Caco-2 (cell line): ENCODE measurements at places on chromosomes 7 and 10. TPM values are rescaled to one million over a fixed set of nuclear protein-coding genes. Genes with fewer than 3 reads are reported as not detected.

SND1 gene
- 274 and 276 TPM in 2 replicates for total RNA-seq

CALN1 gene
- not detected in 2 replicates for total RNA-seq

SYT15 gene
- 0.43 and 0.60 TPM in 2 replicates for total RNA-seq

CYP3A7 gene
- total RNA-seq = not detected in 2 replicates

CEP41 gene
- total RNA-seq = 14.3 and 14.9 TPM in 2 replicates

CCL24 gene
- total RNA-seq = not detected in 2 replicates

HDAC9 gene
- total RNA-seq = 0.27 and 0.81 TPM in 2 replicates

PRKCQ gene
- total RNA-seq = 1.5 and 2.4 TPM in 2 replicates

FAM25C gene
- total RNA-seq = not detected in 2 replicates

C10orf143 gene
- 0.54 TPM in 1 of 2 replicates, not detected in the other for total RNA-seq

EXOC6 gene
- total RNA-seq = 12.5 and 13.4 TPM in 2 replicates

- H3K27ac ChIP-seq = no peak overlapping the region
- H3K4me3 ChIP-seq = no peak overlapping the region
- no peak for DNase-seq
- peaks cover 1% of the 10 kb centered on the region; the same call in 1 of the 2 replicates for H3K36me3 ChIP-seq
- H3K27me3 ChIP-seq = no peaks in the 10 kb centered on the region
These were observed 17.9 kb upstream of the CC2D2B start for GRCh38 chr10:95889830-95890229.

DNA sequence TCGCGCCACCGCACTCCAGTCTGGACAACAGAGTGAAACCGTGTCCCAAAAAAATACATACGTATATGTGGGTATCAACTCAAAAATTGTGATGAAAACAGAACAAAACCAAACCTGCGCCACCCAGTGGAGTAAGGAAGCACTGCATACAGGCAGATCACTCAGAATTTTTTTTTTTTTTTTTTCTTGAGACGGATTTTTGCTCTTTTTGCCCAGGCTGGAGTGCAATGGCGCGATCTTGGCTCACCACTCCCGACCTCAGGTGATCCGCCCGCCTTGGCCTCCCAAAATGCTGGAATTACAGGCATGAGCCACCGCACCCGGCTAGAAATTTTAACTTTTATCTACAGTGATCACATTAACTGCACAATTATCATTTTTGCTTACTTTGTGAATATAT is 9.1 kb upstream of the TMEM236 start:
- no peaks in the 10 kb centered on the region for H3K27me3 ChIP-seq
- H3K4me3 ChIP-seq = no peak overlapping the region
- no peak overlapping the region for H3K27ac ChIP-seq
- no peaks in the 10 kb centered on the region for H3K36me3 ChIP-seq
- DNase-seq = peak; percentile 64

DNA sequence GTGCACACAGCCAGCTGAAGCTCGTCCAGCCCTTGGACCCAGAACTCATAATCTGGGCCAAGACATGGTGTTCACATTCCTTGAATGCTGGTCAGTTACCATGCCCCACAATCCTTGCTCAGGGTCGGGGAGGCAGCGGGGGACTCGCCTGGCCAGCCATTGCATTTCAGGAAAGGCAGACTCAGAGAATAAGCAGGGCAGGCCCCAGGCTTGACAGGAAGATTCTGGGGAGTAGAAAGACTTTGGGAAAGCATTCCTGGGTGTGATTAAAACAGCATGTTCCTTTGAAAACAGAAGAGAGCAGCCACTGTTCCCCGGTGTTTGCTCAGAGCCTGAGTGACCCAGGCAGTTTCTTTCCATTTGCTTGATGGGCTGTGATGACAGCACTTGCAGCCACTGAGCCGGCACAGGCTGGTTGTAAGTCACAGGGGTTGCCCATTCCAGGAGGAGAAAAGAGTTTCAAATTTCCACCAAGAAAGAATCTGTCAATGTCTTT is 473.7 kb downstream of the TYW1 start:
- no peak overlapping the region for H3K4me3 ChIP-seq
- no peaks in the 10 kb centered on the region for H3K27me3 ChIP-seq
- H3K27ac ChIP-seq = no peak overlapping the region
- H3K4me1 ChIP-seq = no peaks in the 10 kb centered on the region

GRCh38 chr7:77258014-77258413 is 58.4 kb upstream of the FGL2 start:
- H3K36me3 ChIP-seq = no peaks in the 10 kb centered on the region
- DNase-seq = no peak
- no peaks in the 10 kb centered on the region for H3K27me3 ChIP-seq
- H3K27ac ChIP-seq = no peak overlapping the region
- H3K4me1 ChIP-seq = no peaks in the 10 kb centered on the region

GRCh38 chr7:42053834-42054233 is 183.2 kb downstream of the GLI3 start:
- DNase-seq = no peak
- H3K27me3 ChIP-seq = no peaks in the 10 kb centered on the region
- no peaks in the 10 kb centered on the region for H3K36me3 ChIP-seq

DNA sequence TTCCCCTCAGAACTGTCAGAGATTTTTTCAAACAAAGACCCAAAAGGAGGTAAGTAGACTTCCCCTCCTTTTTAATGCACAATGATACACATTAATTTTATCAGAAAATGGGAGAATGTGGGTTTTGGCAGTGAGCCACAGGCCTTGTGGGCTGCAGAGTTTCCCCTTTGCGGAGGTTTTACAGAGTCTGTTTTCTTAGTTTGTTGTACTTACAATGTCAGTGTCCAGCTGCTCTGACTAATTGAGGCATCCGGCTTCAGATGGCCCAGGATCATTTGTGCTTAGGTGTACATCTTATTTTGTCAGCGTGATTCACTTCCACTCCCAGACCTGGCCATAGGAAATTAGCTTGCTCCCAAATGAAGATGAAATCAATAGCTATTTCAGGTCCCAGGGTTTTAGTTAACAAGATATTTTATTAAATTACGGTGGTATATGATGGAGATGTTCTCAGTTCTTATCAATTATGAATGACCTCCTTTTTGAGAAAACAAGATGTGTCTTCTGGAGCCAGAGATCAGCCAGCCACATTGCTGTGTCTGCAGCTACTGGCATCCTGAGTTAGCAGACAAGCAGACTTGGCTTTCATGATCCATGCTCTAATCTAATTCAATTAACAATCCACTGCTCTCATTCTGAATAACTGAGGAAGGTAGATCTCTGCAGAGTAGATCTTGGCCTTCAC is 1086.6 kb upstream of the SORCS1 start:
- DNase-seq = no peak
- no peaks in the 10 kb centered on the region for H3K27me3 ChIP-seq
- H3K4me1 ChIP-seq = no peaks in the 10 kb centered on the region
- no peak overlapping the region for H3K4me3 ChIP-seq
- no peak overlapping the region for H3K27ac ChIP-seq

- no peaks in the 10 kb centered on the region for H3K27me3 ChIP-seq
- no peak overlapping the region for H3K4me3 ChIP-seq
- H3K36me3 ChIP-seq = no peaks in the 10 kb centered on the region
- peaks cover 49% of the 10 kb centered on the region for H3K4me1 ChIP-seq
- peak; percentile 67 for DNase-seq
These were observed 60.7 kb downstream of the VCL start for GRCh38 chr10:74058658-74059057.

- no peaks in the 10 kb centered on the region for H3K4me1 ChIP-seq
- no peak overlapping the region for H3K27ac ChIP-seq
- no peak for DNase-seq
- H3K27me3 ChIP-seq = no peaks in the 10 kb centered on the region; the same call in 1 of the 2 replicates
- no peak overlapping the region for H3K4me3 ChIP-seq
These were observed 72.0 kb upstream of the PCBD1 start for GRCh38 chr10:70960316-70960715.

GRCh38 chr10:46523119-46523961 is 33.1 kb downstream of the GPRIN2 start:
- H3K4me1 ChIP-seq = peaks cover 21% of the 10 kb centered on the region
- no peaks in the 10 kb centered on the region for H3K27me3 ChIP-seq
- H3K27ac ChIP-seq = no peak overlapping the region
- H3K4me3 ChIP-seq = no peak overlapping the region

- H3K27me3 ChIP-seq = no peaks in the 10 kb centered on the region
- peak overlapping the region; percentile 32 for H3K27ac ChIP-seq
- DNase-seq = no peak
- H3K4me1 ChIP-seq = 0 out of 2 replicates have a peak, but pooled peaks cover 10% of the 10 kb centered on the region
These were observed 130.2 kb downstream of the SAMD9 start for GRCh38 chr7:92987538-92987937.

DNA sequence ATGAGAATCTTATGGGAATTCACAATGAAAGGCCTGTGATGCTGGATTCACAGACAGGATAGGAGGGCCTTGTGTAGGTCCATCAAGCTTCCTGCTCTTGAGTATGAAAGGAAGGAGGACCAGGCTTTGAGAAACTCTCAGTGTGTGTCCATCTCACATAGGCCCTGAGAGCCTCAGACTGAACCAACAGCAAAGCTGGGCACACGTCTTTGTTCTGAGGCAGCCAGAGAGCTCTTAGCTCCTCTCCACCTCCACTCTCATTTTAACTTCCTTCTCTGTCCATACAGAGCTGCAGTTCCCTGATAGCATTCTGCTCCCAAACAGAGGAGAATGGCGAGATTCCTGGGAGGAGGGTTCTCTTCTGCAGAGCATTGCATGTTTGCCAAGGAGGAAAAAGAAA is 515.6 kb downstream of the CALN1 start:
- H3K36me3 ChIP-seq = no peaks in the 10 kb centered on the region
- no peak overlapping the region for H3K4me3 ChIP-seq
- H3K4me1 ChIP-seq = no peaks in the 10 kb centered on the region
- no peak for DNase-seq
- H3K27ac ChIP-seq = no peak overlapping the region

GRCh38 chr7:98531717-98532116 is 85.4 kb upstream of the NPTX2 start:
- no peaks in the 10 kb centered on the region for H3K36me3 ChIP-seq
- H3K27me3 ChIP-seq = no peaks in the 10 kb centered on the region
- H3K4me1 ChIP-seq = no peaks in the 10 kb centered on the region
- no peak overlapping the region for H3K27ac ChIP-seq

DNA sequence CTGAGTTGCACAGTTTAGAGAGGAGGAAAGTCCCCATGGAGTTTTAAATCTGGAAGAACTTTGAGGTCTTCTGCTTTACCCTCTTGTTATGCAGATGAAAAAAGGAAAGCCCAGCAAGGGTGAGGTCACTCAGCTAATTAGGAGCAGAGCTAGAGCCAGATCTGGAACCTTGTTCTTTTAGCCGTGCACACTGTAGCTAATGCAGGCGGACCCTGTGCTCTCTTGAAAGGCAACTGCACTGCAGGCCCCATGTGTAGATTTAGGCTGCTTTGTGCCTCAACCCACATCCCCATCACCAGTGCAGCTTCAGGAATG is 63.4 kb downstream of the SYPL1 start:
- no peaks in the 10 kb centered on the region for H3K4me1 ChIP-seq
- no peaks in the 10 kb centered on the region for H3K36me3 ChIP-seq
- H3K27ac ChIP-seq = no peak overlapping the region
- peaks cover 1% of the 10 kb centered on the region; the same call in 1 of the 2 replicates for H3K27me3 ChIP-seq
- H3K4me3 ChIP-seq = no peak overlapping the region
- no peak for DNase-seq

GRCh38 chr7:41431671-41432070 is 271.2 kb downstream of the INHBA start:
- H3K4me1 ChIP-seq = no peaks in the 10 kb centered on the region
- H3K27me3 ChIP-seq = no peaks in the 10 kb centered on the region
- no peak for DNase-seq

DNA sequence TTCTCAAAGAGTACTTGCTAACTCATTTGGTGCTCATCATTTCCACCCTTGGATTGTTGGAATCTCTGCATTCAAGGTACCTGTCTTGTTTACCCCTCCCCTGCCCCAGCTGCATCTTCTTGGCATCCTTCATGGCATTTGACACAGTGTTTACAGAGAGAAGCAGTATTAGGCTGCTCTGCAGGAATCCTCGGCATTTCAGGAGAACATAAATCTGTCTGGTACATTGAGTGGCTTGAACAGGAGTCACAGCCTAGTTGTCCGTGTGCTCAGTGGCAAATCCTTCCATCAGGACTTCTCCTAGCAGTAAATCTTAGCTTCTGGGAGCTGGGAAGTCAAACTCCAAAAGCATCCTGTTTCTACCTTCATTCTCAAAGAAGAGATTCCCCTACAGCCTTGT is 136.8 kb upstream of the YAE1 start:
- no peaks in the 10 kb centered on the region for H3K36me3 ChIP-seq
- no peak for DNase-seq
- H3K27ac ChIP-seq = no peak overlapping the region
- H3K27me3 ChIP-seq = no peaks in the 10 kb centered on the region; the same call in 1 of the 2 replicates

GRCh38 chr10:50614444-50615137 is 9.2 kb downstream of the SGMS1 start:
- no peak overlapping the region for H3K27ac ChIP-seq
- no peaks in the 10 kb centered on the region for H3K27me3 ChIP-seq
- peak; percentile 58 for DNase-seq
- H3K4me3 ChIP-seq = no peak overlapping the region

DNA sequence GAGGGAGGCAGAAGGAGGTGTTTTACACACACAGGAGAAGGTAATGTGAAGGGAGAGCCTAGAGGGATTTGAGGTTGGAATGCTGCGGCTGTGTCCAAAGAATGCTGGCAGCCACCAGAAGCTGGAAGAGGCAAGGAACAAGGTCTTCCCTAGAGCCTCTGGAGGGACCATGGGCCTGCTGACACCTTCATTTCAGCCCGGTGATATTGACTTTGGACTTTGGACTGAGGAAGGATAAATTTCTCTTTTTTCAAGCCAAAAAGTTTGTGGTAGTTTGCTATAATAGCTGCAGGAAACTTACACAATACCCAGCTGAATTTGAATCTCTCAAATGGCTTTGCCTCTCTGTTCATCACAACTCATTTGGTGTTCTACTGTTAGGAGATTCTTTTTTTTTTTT is 34.6 kb downstream of the UBN2 start:
- no peak overlapping the region for H3K4me3 ChIP-seq
- H3K36me3 ChIP-seq = no peaks in the 10 kb centered on the region; the same call in none of the 2 replicates
- no peak for DNase-seq
- H3K27ac ChIP-seq = no peak overlapping the region

- DNase-seq = no peak
- no peak overlapping the region for H3K27ac ChIP-seq
- H3K4me3 ChIP-seq = no peak overlapping the region
- H3K27me3 ChIP-seq = no peaks in the 10 kb centered on the region
- H3K36me3 ChIP-seq = no peaks in the 10 kb centered on the region
These were observed 156.5 kb upstream of the NPS start for GRCh38 chr10:127392351-127393235.

DNA sequence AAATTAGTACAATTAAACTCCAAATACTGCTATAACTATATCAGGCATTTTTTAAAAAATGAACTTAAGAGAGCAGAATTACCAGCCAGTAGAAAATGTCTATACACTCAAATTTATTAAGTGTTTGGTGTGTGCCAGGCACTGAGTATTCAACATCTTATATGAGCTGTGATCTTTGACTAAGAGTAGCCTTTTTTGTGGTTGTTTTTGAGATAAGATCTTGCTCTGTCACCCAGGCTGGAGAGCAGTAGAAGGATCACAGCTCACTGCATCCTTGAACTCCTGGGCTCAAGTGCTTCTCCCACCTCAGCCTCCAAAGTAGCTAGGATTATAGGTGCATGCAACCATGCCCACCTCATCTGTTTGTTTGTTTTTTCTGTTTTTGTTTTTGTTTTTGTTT is 102.5 kb upstream of the CELF2 start:
- H3K4me3 ChIP-seq = no peak overlapping the region
- no peak overlapping the region for H3K27ac ChIP-seq
- no peaks in the 10 kb centered on the region for H3K27me3 ChIP-seq
- peaks cover 5% of the 10 kb centered on the region; the same call in 1 of the 2 replicates for H3K4me1 ChIP-seq

GRCh38 chr10:74047871-74048270 is 50.0 kb downstream of the VCL start:
- H3K36me3 ChIP-seq = no peaks in the 10 kb centered on the region; the same call in 1 of the 2 replicates
- no peak for DNase-seq
- H3K4me3 ChIP-seq = no peak overlapping the region
- no peaks in the 10 kb centered on the region for H3K27me3 ChIP-seq
- peaks cover 43% of the 10 kb centered on the region for H3K4me1 ChIP-seq
- H3K27ac ChIP-seq = no peak overlapping the region

GRCh38 chr7:41756650-41757182 is 53.8 kb upstream of the INHBA start:
- H3K27me3 ChIP-seq = no peaks in the 10 kb centered on the region
- peaks cover 30% of the 10 kb centered on the region for H3K4me1 ChIP-seq
- DNase-seq = no peak
